ENCODE measurements at places on chromosomes 2 and 18.

DNA sequence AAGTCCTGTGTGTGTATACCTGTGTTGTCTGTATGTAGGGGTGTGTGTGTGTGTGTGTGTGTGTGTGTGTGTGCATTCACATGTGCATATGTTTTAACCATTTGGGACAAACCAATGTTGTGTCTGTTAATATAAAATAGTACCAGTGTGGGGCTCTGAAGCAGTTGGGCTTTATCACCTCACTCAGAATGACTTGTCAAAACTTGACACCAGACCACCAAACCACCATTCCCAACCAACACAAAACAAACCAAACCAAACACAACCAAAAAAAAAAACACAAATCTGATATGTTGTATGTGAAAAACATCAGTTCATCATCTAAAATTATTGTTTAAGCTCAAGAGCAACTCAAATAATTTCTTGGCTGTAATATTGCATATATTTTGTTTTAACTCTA lies 42.1 kb downstream of the CALCRL start:
- no peak for DNase-seq

- no peak for DNase-seq
Observed at GRCh38 chr2:31138037-31138962, at the start of gene GALNT14. Gene GALNT14 (minus strand): TSS chr2:31138440. CDS start chr2:31138086, 354 bp downstream.

- DNase-seq, result peak; percentile 43
Observed at GRCh38 chr2:171237751-171238505, 77.2 kb upstream of the TLK1 start.

- DNase-seq, result no peak
Observed at GRCh38 chr2:72619626-72620025, 206.2 kb downstream of the EXOC6B start.

- no peak for DNase-seq
Observed at GRCh38 chr2:86044614-86045013, 61.1 kb downstream of the POLR1A start.

DNA sequence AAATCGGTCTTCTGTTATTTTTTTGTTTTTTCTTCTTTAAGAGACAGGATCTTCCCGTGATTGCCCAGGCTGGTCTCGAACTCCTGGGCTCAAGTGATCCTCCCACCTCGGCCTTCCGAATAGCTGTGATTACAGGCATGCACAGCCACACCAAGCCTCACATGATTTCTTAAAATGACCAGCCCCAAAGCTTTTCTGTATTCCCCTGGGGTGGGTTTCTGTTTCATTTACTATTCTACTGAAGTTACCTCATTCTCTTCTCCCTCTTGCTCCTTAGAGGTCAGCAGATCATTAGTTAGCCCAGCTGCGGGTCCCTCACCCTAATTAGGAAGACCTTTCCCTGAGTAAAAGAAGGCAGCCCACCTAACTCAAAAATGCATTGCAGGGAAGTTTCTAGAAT lies 27.6 kb downstream of the SLC1A4 start:
- no peak for DNase-seq

- DNase-seq, result no peak
Observed at GRCh38 chr2:40388161-40388560, 63.7 kb downstream of the SLC8A1 start.

GRCh38 chr2:26541401-26542193 lies 63.7 kb upstream of the OTOF start:
- no peak for DNase-seq

DNA sequence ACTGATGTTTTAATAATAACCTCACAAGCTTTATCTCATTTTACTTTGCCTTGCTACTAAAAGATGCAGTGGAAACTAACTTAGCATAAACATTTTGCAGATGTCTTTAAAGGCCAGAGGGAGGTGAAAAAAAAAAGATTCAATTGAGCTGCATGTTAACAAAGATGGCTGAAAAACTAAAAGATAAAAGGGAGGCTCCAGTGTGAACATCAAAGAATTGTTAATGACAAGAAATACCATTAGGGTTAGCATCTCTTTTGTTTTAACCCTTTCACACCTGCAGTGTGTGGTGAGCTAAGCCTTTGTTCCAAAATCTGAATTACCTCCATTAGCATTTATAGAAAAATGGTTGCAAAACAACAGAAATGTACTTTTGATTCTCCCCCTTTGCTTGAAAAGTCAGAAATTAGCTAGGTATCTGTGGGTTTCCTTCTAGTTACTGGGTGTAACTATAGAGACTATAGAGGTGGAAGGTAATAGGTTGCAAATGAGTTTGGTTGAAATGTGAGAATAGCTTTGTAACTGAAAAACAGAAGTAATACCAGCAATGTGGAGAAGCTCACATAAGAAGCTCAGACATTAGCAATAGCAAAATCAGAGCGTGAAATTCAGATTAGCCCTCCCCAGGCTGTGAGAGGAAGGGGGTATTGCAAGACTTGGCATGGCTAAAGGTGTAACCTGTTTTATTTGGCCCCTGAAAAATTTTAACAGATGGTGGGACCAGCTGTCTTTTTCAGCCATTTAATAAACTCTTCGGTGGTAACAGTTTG lies 34.8 kb upstream of the SP5 start:
- no peak for DNase-seq

DNA sequence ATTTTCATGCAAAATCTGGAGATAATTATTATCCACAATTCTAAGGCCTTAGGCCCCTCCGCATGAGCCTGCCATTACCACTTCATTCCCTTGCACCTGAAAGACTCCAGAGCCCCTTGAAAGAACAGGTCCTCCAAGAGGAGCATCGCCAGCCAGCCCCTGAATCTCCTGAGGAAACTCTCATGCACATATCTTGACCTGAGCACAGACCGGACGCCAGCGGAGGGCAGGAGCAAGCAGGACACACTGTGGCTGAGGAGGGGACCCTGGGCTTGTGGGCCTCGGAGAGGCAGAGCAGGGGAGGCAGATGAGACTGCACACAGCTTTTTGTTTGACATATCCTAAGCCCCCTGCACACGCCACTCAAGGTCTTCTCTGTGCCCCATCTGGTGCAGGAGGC lies 13.6 kb upstream of the ADNP2 start:
- DNase-seq, result no peak

- DNase-seq, result no peak
Observed at GRCh38 chr2:108449410-108450130, 564 bp downstream of the GCC2 start.

GRCh38 chr18:51751901-51752300 lies 554.4 kb upstream of the MEX3C start:
- DNase-seq, result no peak

- no peak for DNase-seq
Observed at GRCh38 chr18:10743766-10744165, 217.9 kb downstream of the NAPG start.

- peak; percentile 72 for DNase-seq
Observed at GRCh38 chr2:85561280-85562212, at the start of gene GGCX. Gene GGCX (minus strand): TSS chr2:85561493. CDS start chr2:85561428, 65 bp downstream.

DNA sequence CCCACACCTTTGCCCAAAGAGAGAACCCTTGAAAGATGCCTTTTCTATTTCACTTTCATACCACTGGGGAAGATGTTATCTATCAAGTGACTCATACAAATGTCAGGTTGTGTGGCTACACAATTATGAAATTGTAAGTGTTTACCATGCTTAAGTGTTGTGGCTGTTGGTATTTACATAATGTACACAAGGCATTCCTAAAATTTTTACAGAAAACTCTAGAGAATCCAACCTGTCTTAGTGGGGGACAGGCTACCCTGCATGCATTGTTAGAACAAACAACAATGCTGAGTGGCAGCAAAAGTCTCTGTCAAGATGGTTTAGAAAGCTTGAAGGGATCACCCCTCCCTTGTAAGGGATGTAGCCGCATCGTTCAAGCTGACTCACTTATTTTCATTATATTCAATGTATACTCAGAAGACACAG lies 5.5 kb upstream of the MGAT4A start:
- no peak for DNase-seq

GRCh38 chr2:19480673-19481072 lies 122.2 kb upstream of the OSR1 start:
- no peak for DNase-seq

- DNase-seq, result no peak
Observed at GRCh38 chr2:120454654-120455385, 108.9 kb downstream of the INHBB start.
